Stimulated activated CD8-positive, alpha-beta memory T cell treated with anti-CD3 and anti-CD28 coated beads, Interleukin-2, amount 100 ng/mL, for 48 hours (primary cell): ENCODE measurements at places on chromosomes 16 and 17.

DNA sequence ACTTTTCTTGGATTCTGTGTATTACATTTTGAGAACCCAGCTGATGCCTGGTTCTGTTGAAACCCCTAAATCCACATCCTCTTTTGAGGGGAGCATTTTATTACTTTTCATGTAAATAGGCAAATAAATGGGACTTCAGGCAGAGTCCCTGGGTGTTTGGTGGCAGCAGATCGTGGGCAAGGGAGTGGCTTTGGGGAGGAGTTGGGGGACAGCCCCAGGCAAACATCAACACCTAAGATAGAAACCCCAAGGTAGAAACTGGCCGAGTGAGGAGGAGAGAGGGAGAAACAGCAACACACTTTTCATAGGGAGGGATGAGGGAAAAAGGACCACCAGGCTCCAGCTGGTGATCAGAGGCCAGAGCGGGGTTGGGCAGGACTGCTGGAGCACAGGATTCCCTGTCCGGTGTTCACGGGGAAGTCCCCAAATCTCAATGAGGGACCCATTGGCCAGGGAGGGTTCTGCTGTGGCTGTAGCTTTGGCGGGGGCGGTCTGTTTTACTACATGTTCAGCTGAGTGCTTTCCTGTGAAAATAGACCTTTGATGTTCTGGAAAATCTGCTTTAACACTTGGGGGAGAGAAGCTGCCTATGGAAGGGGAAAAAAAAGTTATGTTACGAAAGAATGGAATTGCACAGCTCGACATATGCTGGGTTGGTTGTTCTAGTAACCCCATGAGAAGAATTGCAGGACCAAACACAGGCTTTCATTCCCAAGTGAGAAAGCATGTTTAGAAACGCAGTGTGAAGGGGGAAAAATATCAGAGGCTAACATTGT lies 46.6 kb downstream of the MSI2 start:
- no peak for DNase-seq

- DNase-seq = no peak
Measured at GRCh38 chr17:72575542-72576233, 454.9 kb downstream of the SOX9 start.

GRCh38 chr16:75288181-75288580 lies 36.8 kb upstream of the BCAR1 start:
- no peak for DNase-seq

GRCh38 chr17:77824780-77825280 lies 133.7 kb upstream of the TNRC6C start:
- no peak for DNase-seq

DNA sequence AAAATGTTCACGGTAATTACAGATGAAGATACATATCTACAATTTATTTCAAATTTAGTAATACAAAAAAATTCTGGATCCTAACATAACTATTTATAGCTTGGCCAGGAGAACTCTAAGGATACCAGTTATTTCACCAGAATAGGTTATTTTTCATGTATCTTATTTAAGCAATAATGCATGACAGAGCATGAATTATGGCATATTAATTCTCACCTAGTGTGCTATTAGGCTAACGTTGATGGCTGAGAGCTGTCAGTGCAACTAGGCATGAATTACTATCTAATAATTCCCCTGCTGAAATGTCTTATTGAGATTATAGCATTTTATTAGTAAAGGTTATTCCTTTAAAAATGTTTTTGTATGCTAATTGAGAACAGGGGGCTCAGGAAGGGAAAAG lies 44.5 kb downstream of the SALL1 start:
- no peak for DNase-seq

- no peak for DNase-seq
Measured at GRCh38 chr17:76810956-76811355, 57.2 kb upstream of the MGAT5B start.

- DNase-seq = no peak
Measured at GRCh38 chr16:84434800-84435199, 66.5 kb downstream of the ATP2C2 start.

- no peak for DNase-seq
Measured at GRCh38 chr17:57874434-57875289, 24.8 kb upstream of the MRPS23 start.

DNA sequence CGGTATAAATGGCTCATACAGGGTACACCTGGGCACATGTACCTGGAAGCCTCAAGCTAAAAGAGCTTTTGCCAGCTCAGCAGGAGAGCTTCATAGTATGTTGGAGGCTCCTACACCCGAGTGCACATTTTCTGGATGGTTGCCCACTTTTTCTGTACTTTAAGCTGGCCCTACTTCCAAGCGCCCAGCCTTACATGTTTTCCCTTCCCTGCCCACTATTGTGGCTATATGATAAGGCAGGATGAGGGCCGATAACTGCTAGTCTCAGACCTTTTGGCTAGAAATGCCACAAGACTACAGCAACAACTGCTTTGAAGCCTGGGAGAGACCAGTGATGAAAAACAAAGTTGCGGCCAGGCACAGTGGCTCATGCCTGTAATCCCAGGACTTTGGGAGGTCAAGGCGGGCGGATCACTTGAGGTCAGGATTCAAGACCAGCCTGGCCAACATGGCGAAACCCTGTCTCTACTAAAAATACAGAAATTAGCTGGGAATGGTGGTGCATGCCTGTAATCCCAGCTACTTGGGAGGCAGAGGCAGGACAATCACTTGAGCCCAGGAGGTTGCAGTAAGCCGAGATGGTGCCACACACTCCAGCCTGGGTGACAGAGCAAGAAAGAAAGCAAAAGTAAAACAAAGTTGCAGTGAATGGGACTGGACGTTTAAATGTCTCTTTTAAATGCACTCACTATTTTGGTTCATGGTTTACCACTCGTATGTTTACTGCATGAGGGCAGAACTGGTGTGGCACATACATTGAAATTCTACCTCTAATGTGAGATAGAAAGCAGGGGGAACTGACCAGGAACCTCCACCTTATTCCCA lies 14.2 kb upstream of the MARCHF10 start:
- no peak for DNase-seq

DNA sequence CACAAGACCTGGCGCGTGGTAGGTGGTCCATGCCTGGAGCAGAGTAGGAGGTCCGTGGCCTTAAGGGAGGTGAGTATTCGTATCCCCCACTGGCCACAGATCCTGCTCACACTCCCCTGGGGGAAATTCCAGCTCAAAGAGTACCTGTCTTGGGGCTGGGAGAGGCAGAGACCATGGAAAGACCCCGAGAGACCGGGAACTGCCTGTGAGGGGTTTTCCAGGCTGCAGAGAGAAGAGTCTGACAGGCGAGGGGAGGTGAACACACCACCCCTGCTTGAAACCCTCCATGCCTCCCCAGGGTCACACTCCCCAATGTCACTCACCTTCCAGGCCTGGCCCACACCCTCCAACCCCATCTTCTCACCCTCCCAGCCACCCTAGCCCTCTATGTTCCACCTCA lies 12.6 kb upstream of the SNN start:
- no peak for DNase-seq

DNA sequence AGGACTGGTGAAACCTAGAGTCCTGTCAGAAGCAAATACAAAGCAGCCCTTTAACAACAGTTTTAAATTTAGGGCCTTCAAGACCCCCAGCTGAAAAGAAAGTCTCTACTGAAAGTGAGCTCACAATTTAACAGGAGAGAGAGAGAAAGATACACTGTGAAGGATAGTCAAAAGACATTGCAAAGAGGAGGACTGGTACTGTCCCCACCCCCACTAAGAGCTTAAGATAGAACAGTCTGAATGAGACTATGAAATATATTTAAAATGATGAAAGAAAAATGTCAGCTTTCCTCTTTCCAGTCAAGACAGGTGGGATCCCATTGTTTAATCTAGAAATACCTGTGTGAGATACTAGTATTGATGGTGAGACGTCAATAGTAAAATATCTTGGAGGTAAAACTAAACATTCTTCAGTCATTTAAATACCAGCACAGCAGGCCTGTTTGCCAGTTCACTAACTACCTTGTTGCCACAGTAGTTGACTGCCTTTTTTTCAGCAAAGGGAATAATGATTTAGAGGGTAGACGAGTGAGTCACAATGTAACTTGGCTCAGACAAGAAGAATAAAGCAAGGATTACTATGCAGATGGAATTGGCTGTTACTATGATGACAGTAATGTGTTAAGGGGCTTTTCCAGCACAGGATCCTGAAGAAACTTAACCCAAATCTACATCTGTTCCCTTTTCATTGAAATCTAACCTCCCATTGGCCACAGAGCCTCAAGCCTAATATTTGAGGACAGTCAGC lies 47.2 kb upstream of the RASL10B start:
- DNase-seq = no peak

- no peak for DNase-seq
Measured at GRCh38 chr17:18070861-18071340, 16.8 kb upstream of the DRG2 start.
